Tongue (tissue), 3 donors: ENCODE measurements at places on chromosomes 4 and X.

DNA sequence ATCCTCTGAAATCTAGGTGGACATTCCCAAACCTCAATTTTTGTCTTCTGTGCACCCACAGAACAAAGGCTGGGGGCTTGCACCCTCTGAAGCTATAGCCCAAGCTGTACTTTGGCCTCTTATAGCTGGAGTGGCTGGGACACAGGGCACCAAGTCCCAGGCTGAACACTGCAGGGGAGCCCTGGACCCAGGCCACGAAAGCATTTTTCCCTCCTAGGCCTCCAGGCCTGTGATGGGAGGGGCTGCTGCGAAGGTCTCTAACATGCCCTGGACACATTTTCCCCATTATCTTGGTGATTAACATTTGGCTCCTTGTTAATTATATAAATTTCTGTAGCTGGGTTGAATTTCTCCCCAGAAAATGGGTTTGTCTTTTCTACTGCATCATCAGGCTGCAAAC, 27.9 kb downstream of the F8A1 start:
- DNase-seq: no peak

GRCh38 chrX:44235534-44235933, 107.9 kb downstream of the EFHC2 start:
- no peak for DNase-seq

GRCh38 chr4:21763855-21764254, 184.7 kb downstream of the KCNIP4 start:
- no peak for DNase-seq

- DNase-seq: no peak
These were observed 25.1 kb downstream of the USP53 start for GRCh38 chr4:119237642-119238041.

- DNase-seq: no peak
These were observed 101.8 kb downstream of the AGTR2 start for GRCh38 chrX:116272322-116272721.

- no peak for DNase-seq
These were observed 4.6 kb downstream of the AFP start for GRCh38 chr4:73440653-73441052.

DNA sequence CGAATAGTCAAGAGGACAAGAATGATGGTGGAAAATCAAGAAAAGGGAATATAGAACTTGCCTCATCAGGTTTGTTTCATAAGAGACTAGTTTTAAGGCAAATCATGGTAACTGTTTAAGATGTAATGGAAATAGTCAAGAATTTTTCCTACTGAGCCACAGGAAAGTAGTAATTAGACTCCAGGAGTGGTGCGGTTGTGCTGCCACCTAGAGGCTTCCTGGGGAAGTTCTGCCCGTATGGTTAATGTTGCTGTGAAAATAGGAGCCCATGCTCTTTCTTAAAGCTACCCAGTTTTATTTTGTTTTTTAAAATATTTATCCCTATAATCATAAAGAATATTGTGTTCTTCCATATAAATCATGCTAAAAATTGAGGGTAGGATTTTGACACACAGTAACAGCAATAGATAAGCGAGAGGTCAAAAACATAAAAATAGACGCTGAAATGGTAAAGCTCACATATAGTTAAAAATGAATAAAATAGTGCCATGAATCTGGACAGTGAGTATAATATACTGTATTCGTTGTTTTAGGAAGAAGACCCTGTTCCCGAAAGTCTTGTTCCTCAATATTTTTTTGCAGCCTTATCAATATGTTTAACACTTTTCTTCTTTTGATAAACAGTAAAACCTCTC, 87.0 kb downstream of the PHOX2B start:
- DNase-seq: peak; percentile 84

DNA sequence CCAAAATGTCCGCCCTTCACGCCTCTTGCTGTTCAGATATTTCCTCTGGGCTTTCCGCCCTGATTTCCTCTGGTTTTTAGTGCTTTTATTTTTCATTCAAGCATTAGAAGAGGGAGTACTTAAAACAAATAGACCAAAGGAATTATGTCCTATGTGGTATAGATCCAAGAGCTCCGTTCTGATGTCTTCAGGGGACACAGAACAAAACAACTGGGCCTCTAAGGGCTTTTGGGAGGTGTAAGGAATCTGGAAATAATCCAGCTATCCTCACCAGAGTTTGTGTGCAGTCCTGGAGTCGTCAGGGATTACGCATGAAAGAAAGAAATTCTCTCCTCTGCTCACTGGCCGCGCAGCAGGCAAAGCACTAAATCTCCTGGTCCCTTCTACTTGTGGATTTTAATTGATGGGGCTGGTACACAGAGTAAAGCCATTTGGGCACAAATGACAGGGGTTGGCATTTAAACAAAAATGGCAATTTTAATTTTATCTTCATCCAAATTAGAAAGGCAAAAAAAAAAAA, 999.2 kb downstream of the ADGRL3 start:
- peak; percentile 16 for DNase-seq

- no peak for DNase-seq
These were observed 1037.8 kb downstream of the STPG2 start for GRCh38 chr4:97105347-97106099.

GRCh38 chr4:81523672-81524327, 52.1 kb upstream of the RASGEF1B start:
- DNase-seq: no peak

DNA sequence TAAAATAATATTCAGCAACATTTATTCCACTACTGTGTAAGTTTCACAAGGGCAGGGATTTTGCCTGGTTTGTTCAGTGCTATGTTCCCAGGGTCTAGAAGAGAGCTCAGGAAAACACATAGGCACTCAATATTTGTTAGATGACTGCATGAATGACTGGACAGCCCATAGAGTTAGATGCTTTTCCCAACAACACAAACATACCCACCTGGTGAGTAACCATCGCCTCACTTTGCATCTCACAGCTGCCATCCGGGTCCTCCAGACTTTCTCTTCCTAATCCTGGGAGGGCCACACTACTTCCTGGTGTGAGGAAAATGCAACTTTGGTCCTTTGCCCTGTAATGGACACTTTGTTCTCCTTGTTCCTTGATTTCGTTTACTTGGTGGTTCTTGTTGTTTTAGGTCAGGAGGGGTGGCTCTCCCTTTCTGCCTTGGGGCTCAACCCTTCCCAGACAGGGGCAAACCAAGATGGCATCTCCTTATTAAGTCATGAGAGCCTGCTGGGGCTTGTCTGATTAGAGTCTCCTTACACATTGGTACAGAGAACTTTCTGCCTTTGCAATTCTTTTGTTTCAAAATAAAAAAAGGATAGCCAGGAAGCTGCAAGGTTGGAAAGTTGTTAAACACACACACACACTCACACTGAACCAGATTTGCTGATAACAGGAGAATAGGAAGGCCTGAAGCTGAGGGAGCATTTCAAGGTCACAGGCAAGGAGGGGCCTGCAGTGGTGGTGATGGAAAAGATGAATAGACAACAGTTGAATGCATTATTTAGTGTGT, 190.6 kb downstream of the MID1IP1 start:
- no peak for DNase-seq

GRCh38 chrX:133018229-133018628, 59.8 kb upstream of the HS6ST2 start:
- DNase-seq: no peak

DNA sequence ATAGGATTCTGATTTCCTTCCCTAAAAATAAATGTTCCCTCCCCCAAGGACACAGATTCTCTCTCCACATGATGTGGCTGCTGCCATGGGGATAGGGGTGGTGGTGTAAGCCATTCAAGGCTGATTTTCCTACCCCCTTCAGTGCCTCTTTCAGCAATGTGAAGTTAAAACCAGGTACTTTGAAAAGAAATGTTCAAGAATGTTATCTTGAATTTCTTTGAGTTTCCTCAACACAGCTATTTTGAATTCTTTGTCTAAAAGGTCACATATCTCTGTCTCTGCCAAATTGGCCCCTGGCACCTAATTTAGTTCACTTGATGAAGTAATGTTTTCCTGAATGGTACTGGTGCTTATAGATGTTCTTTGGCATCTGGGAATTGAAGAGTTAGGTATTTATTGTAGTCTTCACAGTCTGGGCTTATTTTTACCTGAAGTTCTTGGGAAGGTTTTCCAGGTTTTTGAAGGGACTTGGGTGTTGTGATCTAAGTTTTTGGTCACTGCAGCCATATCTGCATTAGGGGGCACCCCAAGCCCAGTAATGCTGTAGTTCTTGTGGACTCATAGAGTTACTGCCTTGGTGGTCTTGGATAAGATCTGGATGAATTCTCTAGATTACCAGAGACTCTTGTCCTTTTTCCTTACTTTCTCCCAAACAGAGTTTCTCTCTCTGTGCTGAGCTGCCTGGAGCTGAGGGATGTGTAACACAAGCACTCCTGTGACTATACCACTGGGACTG, 7.6 kb upstream of the DIPK2B start:
- DNase-seq: no peak

DNA sequence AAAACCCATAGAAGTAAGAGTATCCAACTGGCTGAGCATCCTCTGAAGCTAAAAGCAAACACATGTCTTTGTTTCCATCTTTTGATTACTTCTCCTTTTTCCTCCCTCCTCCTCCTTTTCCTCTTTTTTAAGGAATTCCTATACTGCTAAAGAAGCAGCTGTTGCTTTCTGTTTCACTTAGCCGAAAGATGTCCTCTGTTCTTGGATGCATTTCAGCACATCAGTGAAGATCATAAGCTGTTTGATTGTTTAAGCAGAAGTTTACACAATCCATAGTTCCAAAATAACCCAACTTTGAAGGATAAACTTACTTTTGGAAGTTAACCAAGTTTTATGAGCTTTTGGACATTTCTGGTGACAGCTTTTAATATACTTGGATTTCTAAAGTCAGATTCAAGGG, 55.1 kb upstream of the TNIP3 start:
- DNase-seq: peak; percentile 82

GRCh38 chr4:139523076-139523475, 32.9 kb downstream of the SETD7 start:
- no peak for DNase-seq
